ENCODE measurements at places on chromosomes 2 and 18.

- no peak for DNase-seq
Observed at GRCh38 chr2:172299741-172300140, 127.6 kb upstream of the ITGA6 start.

GRCh38 chr2:85433511-85434089 is 15.1 kb downstream of the SH2D6 start:
- DNase-seq: no peak

GRCh38 chr2:169546756-169547155 is 26.9 kb downstream of the FASTKD1 start:
- no peak for DNase-seq

GRCh38 chr2:101714118-101714517 is 16.6 kb downstream of the MAP4K4 start:
- DNase-seq: peak; percentile 78

GRCh38 chr18:45566025-45566740 is 49.1 kb upstream of the SLC14A2 start:
- DNase-seq: no peak

- DNase-seq: no peak
Observed at GRCh38 chr2:25035537-25036220, 6.2 kb upstream of the EFR3B start.

DNA sequence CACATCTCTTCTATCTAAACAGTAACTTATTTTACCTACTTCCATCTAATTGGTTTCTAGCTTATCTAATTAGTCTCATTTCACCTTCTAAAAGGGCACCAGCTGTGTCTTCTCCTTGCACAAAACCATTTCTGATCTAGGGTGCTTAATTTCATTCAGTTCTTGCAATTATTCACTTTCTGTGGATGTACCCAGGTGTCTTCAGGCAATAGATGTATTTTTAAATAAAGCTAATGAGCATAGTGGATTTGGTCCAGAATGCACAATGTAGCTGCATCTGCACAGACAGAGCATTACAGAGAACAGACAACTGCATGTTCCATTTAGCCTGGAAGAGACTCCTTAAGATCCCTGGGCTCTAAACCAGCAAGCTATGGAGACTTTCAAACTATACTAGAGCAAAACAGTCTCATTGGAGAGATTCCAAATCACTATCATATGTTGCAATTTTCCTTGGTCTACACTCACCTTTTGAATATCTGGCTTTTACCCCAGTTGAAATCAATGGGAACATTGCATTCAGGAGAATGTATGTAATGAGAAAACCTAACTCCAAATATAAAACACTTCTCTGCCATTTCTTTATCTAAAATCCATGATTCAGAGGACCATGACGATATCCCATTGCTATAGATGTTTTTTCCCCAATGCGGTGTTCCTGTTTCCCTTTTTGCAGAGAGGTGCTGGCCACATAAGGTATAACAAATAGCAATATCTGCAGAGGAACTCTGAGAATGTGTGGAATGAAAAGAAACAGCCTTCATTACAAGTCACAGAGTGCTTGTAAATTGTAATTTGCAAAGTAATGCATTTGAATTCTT is 3.5 kb upstream of the RFX8 start:
- DNase-seq: no peak

DNA sequence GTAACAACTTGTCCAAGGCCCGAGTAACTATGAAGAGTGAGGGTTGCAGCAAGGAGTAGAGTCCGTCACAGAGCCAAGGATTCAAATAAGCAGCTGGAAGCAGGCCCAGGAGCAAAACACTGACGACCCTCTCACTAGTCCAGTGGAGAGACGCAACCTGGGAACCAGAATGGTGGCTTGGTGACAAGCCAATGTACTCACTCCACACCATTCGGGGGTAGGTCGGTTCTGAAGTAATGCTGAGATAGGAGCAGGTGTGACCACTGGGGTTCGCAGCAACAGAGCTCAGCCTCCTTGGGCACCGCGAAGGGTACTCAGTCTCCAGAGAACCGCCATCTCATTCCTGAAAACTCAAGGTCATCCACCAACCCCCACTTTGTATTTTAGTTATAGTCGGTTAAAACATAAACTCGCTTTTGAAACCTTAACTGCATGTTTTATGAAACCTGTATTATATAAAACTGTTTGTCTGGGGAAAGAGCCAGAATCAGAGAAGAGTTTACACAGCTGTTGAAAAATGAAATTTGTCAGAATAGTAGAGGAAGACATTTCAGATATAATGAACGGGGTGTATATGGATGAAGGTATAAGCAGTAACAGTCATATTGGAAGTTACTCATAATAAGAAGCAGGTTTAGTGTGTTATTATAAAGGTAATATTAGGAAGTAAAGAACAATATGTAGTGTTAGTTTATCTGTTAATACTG is 8.6 kb downstream of the ANKRD62 start:
- DNase-seq: no peak

GRCh38 chr2:152395103-152395502 is 60.1 kb downstream of the FMNL2 start:
- DNase-seq: no peak

DNA sequence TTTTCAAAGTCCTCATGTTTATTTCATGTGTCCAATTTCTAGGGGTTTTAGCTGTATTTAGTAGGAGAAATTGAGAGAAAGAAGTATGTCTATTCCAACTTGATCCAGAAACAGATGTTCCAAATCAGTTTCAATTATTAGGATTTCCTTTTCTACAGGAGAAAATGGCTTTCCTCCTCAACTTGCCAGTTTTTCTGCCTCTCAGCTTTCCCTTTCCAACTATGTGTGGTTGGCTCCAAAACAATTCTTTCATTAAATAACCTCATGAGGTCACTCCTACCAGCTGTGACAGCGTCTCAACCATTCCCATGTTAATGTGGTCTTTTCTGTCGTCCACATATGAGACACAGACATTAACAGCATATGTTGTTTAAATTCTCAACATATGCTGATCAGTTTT is 13.1 kb downstream of the XIRP2 start:
- no peak for DNase-seq

DNA sequence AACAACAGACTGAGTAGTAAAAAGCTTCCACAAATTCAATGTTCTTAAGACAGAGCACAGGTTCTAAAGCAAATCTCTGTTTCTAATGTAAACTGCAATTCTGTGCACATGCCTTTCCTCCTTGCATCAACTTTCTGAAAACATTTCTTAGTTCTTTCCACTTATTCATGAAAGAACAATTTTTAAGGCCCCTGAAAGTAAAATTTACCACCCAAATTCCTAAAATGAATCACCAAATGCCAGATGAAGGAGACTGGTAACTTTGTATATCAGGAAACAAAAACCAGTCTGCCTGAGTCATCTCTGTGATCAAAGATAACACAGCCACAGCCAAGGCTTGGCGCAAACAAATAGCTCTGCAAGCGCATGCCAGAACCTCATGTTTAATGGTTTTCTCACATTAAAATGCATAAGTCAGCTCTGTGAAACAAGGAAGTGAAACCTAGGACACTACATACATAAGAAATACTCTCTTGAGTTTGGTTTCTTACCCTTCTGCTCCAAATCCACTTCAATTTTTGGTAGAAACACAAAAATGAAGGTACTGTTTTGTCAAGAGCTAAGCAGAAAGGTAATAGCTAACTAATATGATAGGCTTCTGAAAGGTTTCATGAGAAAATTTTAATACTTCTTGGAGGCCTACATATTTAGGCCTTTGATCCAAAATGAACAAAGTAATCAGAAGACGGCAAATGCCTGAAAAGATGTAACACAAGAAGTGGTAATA is 169.4 kb downstream of the THADA start:
- DNase-seq: peak; percentile 94

- no peak for DNase-seq
Observed at GRCh38 chr2:3517948-3518495, 1.3 kb downstream of the ADI1 start.

DNA sequence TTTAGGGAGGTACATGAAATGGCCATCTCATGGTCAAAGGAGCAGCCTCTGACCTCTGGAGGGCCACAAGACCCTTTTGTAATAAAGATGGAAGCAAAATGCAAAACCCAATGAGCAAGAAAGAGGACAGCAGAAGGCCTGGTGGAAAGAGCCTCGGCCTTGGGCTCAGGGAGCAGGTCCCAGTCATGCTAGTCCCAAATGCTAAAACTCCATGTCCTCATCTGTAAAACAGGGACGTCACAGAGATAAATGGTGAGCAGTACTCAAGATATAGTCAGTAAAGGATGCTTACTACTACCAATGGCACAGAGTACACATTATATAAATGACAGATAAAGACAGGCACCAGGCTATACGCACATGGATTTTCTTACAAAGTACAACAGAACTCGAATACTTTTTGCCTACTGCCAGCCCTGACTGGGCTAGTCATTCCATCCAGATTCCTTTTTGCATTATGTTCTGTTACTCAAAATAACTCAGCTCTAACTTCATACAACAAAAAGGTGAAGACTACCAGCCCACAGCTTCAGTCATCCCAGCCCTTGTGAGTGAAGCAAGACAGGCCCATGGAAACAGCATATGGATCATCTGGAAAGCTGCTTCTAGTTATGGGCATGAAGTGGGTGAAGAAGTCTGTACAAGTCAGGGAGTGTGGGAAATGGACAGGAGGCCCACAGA is 64.9 kb upstream of the TFCP2L1 start:
- DNase-seq: no peak

DNA sequence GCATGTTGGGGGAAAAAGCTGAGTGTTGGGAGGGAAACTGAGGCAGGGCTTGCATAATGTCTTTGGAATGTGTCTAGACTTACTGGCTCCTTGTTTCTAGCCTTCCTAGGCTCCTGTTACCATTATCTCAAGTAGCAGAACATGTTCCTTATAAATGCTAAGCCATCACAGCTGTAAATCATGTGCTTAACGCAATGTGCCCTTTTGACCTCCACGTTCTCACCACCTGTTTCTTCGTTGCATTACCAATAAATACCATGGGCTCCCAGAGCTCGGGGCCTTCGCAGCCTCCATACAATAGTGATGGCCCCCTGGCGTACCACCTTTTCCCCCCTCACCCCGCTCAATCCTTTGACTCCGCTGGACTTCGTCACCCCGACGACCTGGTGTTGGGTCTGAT is 54.0 kb upstream of the CWC22 start:
- DNase-seq: no peak

DNA sequence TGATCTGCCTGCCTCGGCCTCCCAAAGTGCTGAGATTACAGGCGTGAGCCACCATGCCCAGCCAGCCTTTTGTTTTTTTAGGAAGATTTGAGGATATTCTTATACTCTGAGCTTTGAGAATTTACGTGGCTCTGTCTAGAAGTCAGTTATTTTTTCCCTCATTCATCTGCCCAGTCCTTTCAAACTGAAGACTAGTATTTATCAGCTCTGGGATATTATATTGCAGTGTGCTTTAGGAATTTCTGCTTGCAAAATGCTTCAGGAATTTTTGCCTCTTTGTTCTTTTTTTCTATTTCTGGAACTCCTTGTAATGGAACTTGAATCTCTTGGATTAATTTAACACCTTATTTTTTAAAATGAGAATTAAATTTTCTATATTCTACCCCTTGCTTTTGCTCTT is 22.6 kb downstream of the ACSL3 start:
- DNase-seq: no peak

- no peak for DNase-seq
Observed at GRCh38 chr2:74439803-74440377, 1.8 kb downstream of the RTKN start.

- DNase-seq: no peak
Observed at GRCh38 chr2:12284037-12284436, 432.7 kb upstream of the TRIB2 start.

GRCh38 chr2:10201201-10201600 is 78.7 kb downstream of the RRM2 start:
- no peak for DNase-seq

DNA sequence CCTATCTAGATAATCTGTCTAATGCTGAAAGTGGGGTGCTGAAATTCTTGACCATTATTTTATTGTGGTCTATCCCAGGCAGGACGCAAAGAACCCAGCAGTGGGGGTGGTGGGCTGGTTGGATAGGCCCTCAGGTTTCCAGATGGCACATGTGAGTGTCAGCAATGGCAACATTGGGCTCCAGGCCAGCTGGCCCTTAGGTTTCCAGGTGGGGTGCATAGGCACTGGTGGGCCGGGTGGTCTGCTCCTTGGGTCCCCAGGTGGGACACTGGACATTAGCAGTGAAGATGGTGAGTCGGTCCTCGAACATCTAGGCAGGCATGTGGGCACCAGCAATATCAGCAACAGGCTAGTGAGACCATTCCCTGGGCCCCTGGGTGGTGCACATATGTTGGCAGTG is 680.3 kb upstream of the ACVR2A start:
- DNase-seq: no peak

- no peak for DNase-seq
Observed at GRCh38 chr18:73409242-73409641, 541.5 kb upstream of the NETO1 start.

- DNase-seq: no peak
Observed at GRCh38 chr2:45908316-45909170, 257.1 kb downstream of the PRKCE start.

GRCh38 chr2:111037128-111037527 is 83.6 kb upstream of the BCL2L11 start:
- peak; percentile 35 for DNase-seq

All from inflammatory macrophage treated with lipopolysaccharide for 1 hour (primary cell).